ENCODE measurements at places on chromosomes 1 and 21.
A peak's percentile ranks its signal among the peaks of the same experiment; 100 is the strongest.

DNA sequence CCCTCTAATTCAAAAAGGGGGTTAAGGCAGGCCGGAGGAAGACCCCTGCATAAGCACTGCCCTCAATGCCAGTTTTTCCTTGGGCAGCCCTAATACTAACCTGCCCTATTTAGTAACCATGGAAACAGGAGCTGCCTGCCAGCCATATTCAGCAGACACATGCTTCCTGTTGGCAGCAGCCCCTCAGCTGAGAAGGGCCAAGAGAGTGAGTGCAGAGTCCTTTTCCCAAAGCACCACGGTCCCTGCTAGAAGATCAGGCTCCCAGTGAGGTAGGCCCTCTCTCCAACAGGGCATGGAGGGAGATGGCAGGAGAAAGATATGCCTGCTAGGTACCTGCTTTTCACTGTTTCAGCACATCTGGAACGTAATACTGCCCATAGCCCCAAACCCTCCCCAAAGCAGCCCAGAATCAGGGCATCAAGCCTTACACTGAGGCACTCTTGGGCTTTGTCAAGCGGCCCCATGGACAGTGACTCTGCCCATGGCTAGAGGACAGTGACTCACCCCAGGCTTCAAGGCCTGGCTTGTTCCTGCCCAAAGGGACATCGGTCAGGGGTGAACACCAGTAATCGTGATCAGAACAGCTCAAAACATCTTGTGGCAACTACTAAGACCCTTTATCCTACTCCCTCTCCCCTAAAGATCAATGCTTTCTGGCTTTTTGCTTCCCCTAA lies 64.5 kb downstream of the BCAR3 start:
- no peak for DNase-seq

DNA sequence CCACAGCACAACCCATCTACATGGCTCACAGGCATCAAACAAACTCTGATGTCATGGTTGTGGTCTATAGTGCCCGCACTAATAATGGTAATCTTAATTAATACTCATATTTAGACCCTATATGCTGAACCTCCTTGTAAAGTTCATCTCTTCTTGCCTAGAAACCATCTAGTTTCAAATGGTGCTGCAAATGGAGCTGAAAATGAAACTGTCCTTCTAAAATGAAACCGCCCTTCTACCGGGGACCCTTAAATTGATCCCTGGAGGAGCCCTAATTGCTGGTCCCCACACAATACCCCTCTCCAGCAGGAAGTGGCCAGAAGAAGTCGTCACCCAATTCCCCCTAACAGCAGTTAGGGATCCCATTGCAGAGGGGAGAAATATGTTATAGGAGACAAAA lies 612.6 kb downstream of the MRPL39 start:
- no peak for DNase-seq

DNA sequence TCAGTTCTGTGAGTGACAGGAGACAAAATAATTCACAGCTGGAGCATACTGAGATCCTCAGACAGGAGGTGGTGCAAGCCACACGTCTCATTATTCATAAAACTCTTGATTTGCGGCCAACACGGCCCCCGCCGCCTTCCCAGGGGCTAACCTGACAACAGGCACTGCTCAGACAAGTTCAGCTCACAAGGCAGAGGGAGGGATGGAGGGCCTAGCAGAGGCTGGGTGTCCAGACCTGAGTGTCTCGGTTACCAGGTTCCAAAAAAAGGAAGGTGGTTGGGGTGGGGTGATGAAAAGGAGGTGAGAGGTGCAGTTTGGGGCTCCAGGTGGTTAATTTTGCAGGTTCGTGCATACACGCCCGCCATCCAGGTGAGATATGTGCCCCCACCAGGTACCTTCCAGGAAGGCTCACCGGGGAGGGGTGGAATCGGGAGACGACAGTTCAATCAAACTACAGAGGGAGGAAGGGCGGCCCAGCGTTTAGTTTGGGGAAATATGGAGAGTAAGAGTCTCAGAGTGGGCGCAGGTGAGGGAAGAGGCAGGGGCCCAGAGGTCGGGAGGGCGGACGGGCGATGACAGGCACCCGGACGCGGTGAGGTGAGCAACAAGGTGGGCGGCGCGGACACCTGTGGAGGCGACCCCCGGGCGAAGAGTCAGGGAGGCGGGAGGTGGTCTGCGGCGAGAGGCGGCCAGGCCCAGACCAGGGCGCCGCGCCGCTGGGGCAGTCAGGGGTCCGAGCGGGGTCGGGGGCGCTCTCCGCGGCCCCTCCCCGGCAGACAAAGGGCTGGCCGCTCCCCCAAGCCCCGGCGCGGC lies 629 bp downstream of the CTNNBIP1 start:
- DNase-seq = peak; percentile 62

- DNase-seq = no peak
These were observed 64.6 kb downstream of the LHX4 start for GRCh38 chr1:180294711-180295110.

GRCh38 chr1:229452956-229453801 lies 19.3 kb upstream of the ACTA1 start:
- no peak for DNase-seq

DNA sequence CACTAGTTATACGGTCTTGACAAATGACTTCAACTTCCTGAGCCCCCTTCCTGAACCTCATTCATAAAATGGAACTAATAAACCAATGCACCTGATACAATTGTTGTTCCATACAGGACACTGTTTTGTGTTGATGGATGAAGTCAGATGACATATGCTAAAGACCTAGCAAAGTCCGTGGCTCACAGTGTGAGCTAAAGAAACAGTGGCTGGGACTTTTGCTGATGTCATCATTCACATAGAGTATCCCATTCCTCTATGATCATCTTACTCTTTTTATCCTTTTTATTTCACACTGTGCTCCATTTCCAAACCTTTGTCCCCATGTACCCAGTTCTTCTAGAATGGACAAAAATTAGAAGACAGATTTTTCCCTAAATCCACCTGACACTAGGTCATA lies 83.7 kb upstream of the KAZN start:
- DNase-seq = no peak

GRCh38 chr1:47184090-47184821 lies 5.6 kb downstream of the PDZK1IP1 start:
- no peak for DNase-seq

- no peak for DNase-seq
These were observed 126.1 kb upstream of the CACHD1 start for GRCh38 chr1:64343823-64344190.

- DNase-seq = no peak
These were observed 58.2 kb upstream of the DMRTB1 start for GRCh38 chr1:53400761-53401674.

GRCh38 chr21:45949928-45950739 lies 31.4 kb upstream of the COL6A1 start:
- DNase-seq = no peak

GRCh38 chr21:14542638-14543037 lies 3.5 kb downstream of the SAMSN1 start:
- DNase-seq = no peak

- peak; percentile 36 for DNase-seq
These were observed 195.9 kb downstream of the TOMM20 start for GRCh38 chr1:234932511-234933430.

DNA sequence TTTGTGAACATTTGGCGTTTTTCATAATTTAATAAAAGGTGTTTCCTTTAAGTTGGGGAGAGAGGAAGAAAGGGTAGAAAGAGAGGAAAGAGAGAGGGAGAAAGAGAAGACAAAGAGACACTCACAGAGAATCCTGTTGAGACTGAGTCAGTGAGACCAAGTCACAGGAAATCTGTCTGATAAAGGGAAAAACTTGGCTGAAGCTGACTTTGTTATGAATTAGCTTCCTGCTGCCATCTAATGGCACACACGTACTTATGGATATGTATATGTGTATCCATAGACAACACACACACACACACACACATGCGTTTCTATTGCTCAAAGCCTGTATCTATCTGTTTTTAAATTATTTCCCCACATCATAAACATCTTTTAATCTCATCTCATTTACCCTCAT lies 42.5 kb upstream of the DISC1 start:
- no peak for DNase-seq

DNA sequence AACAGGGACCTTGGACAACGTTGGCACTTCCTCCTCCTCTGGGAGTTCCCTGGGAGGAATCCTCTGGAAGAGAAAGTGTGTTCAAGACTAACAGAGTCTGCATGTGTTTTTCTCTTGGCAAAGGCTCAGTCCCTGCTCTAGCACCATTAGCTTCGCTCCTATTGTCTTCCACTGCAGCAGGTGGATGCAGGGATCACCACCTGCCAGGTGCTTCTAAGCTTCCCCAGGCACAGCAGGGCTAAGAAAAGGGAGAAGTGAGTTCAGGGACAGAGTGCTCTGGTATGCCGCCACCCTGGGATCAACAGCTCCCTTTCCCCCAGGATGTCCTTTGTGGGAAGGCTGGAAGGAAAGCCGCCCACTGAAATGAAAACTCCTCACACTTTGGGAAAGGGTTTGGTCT lies 43.9 kb upstream of the IL20 start:
- no peak for DNase-seq

GRCh38 chr21:30234643-30235042 lies 18.7 kb upstream of the CLDN8 start:
- no peak for DNase-seq

- no peak for DNase-seq
These were observed 49.8 kb upstream of the SCAF4 start for GRCh38 chr21:31781737-31782136.

DNA sequence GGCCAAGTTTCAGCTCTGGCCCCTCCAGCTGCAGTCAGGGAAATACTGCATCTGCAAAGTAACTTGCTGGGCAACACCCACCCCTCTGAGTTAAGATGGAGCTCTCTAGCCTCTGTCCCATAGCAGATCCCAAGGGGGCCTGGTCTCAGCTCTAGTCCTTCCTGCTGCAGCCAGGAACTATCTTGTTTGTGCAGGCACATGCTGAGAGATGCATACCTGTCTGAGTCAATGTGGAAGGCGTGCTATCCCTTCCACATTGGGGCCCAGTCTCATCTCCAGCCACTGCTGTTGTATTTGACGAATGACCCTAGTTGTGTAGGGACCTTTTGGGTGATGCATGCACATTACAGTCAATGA lies 76.4 kb downstream of the CTH start:
- no peak for DNase-seq

DNA sequence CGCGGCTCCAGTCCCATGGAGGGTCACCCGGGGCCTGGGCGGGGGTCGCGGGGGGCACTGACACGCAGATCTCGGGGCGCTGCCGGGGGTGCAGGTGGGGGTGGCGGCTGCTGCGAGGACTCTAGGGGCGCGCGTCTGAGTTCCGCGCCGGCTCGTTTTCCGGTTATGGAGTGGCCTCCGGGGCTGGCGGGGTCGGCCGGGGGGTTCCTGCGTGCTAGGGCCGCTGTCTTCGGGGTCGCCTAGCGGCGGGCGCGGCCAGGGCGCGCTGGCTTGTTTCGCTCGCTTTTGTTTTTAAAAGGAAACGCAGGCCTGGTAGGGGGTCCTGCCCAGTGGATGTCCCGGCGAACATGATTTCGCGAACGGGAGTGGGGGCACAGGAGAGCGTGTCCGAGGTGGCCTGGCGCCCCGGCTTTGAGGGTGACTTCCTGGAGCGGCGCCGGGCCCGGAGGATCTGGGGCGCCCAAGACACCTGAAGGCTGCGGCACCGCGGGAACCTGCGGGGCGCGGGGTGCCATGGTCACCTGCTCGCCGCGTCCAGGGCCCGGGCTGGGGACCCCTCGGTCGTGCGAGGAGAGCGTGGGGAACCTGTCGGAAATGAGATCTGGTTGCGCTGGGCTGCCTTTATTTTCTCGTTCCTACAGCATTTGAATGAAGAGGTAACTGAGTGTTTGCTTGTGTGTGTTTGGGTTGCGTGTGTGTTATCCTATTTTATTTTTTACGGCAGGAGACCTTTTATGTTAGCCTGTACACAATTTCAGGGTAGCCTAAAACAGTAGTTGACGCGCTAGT lies 618 bp downstream of the ETS2 start:
- DNase-seq = peak; percentile 66

- DNase-seq = no peak
These were observed 190.0 kb upstream of the C1orf105 start for GRCh38 chr1:172230526-172230925.

DNA sequence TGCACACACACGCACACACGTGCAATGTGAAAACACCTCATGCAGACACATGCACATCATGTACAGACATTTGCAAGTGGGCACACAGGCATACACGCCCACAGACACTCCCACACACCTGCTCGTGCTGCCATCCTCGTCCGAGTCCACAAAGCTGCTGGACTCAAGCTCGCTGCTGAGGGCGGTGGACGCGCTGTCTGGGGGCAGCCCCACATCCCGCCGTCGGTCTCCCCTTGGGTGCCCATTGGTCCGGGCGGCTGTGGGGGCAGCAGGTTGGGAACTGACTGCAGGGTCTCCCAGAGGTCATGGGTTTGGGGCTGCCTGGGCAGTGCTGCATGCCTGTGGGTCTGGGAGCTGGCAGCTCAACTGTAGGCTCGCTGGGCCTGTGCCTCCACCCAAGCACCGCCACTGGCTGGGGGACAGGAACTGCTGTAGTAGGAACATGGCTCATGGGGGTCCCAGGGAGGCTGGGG lies 7.6 kb downstream of the DVL1 start:
- DNase-seq = no peak

DNA sequence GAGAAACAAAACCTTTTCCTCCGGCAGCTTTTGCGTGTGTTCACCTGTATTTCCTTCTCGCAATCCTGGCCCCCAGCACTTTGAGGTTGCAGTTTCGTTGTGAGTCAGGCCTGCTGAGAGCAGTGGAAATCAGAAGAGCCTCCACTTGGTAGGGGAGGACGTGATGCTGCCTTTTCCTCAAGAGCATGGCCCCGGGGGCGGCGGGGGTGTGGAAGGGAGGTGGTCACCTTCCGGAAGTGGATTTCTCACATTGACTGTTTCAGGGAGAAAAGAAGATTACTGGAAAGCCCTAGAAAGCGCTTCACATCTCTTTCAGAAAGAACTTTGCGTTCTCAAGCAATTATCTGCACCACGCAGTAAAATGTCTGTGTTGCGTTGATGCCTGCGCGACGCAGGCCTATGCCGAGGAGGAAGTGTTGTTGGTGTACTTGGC lies 12.2 kb upstream of the IL10 start:
- peak; percentile 90 for DNase-seq

DNA sequence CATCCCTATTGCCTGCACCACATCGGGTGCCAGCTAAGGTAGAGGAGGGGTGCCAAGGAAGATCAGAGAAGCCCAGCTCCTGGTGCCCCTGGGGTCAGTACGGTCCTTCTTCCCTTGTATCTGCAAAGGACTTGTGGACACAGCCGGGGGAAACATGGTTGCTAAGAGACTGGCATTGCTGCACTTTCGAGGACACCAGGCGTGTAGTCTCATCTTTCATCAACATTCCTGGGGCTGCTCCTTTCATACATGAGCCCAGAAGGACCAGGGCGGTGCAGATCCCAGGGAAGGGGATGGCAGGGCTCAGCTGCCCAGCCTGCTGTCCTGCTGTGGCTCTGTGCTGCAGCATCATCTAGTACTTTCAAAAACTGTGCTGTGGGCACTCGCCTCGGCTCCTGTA lies 61.0 kb downstream of the RUNX1 start:
- no peak for DNase-seq
